ENCODE measurements at places on chromosomes 4 and X.

- no peak for DNase-seq
Measured at GRCh38 chrX:140836874-140837273, 127.3 kb downstream of the LINC00632 start.

DNA sequence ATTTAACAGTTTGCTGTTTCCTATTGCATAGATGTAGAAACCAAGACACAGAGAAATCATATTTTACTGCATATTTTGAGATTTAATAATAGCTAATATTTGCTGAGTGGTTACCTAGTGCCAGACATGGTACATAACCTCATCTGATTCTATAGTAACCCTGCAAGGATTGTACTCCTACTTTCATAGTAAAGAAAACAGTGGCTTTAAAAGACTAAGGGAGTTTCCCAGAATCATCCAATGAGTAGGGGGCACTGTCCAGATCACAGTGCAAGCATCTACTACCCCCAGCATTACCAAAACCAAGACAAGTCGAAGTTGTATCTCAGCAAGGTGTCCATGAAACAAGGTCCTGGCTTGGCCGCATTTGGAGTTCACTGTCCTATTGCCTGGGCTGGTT, 224.5 kb upstream of the TENM3 start:
- DNase-seq = no peak

DNA sequence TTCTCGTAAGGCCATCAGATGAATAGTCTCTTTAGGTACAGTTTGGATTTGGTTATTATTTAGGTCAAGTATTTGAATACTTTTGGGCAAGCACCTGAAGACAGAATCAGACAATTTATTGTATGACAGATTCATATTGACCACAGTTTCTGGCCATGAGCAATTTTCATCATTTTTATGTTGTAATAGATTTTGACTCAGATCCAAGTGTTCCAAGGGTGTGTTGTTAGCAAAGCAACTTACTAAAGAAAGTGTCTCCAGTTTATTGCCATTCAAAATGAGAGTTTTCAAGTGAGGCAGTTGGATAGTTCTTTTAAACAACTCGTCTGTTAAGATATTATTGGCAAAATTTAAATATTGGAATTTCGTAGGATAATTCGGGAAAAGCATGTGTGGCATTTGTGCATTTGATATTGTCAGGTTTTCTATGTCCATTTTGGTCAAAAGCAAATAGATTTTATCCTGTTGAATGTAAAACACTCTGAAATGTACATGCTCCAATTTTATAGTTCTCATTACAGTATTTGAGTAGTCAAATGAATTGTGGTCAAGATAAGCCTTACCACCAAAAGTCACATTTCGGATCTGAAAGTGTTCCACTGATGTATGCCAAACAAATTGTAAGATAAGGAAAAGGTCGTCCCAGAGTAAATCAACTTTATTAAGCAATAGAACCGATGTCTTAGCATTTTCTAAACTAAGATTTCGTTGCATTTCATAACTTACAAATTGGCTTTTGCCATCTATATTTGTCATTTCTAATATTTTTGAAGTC, 8.4 kb downstream of the TLR10 start:
- no peak for DNase-seq

GRCh38 chrX:49995107-49995731, 72.8 kb downstream of the CLCN5 start:
- DNase-seq = no peak

- DNase-seq = no peak
Measured at GRCh38 chr4:87633243-87633642, 16.8 kb upstream of the DMP1 start.

- peak; percentile 3 for DNase-seq
Measured at GRCh38 chrX:78650906-78651437, 8.2 kb downstream of the RTL3 start.

GRCh38 chr4:140003876-140004548, 150.0 kb downstream of the MAML3 start:
- no peak for DNase-seq

- no peak for DNase-seq
Measured at GRCh38 chrX:136495043-136495442, 2.3 kb upstream of the HTATSF1 start.

DNA sequence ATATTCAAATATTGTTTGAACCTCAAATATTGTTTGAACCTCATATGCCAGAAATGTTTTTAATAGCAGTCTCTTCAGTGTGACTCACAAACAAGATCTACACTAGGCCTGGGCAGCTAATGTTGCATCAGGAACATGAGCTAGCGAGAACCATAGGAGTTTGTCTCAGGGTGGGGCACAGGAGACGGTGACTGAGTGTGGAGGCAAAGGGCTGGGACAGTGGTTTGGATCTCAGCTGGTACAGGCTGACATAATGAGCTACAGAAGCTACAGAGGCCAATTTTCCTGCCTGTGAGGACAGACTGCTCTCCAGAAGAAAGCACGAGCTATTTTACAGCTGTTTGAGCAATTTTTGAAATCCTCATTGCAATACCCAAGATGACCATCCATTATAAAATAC, 224.7 kb downstream of the CENPC start:
- no peak for DNase-seq

DNA sequence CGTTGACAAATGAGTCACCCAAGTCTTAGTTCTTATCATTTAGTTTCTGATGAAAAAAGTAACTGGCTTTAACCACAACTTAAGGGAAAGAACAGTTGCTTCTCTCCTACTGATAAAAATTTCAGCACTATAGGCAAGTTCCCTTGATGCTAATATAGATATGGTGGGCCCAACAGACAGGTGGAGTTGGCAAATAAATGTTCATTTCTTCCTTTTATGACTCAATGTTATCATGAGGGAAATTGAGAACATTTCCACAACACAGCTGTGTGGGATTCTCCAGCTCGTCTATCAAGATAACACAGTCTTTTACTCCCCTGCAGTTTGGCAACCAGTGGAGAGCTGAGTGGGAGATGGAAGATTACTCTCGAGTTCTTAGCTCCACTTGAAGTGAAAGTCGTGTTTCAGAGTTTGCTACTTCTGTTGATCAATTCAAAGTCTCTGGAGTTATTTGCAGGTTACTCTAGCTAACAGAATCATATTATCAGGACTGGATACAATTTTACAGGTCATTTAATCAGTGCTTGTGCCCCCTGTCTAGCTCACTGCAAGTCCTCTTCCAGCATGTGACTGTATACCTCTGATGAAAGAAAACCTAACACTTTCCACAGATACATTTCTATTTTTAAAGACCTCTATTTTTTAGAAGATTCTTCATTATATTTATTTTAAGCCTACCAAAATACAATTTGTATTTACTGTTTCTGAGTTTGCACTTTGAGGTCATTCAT, 270.6 kb upstream of the GK2 start:
- no peak for DNase-seq

GRCh38 chrX:154020536-154021115, 924 bp upstream of the IRAK1 start:
- DNase-seq = no peak

DNA sequence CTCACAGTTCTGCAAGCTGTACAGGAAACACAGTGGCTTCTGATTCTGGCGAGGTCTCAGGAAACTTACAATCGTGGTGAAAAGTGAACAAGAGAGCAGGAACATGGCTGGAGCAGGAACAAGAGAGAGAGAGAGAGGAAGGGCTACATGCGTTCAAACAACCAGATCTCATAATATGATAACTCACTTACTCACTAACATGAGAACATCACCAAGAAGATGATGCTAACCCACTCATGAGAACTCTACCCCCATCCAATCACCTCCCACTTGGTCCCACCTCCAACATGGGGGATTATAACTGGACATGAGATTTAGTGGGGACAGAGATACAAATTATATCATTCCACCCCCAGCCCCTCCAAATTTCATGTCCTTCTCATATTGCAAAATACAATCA, 9.8 kb upstream of the TLR1 start:
- no peak for DNase-seq

Data from activated CD4-positive, alpha-beta T cell treated with anti-CD3 and anti-CD28 coated beads, Interleukin-2, amount 50 U/mL, for 24 hours (primary cell).